ENCODE measurements at places on chromosomes 12 and 14. TPM values are rescaled to one million over a fixed set of nuclear protein-coding genes. Genes with fewer than 3 reads are reported as not detected.
A peak's percentile ranks its signal among the peaks of the same experiment; 100 is the strongest.

Gene GRIP1
- 20.1 TPM for total RNA-seq

Gene PMCH
- not detected for total RNA-seq

DNA sequence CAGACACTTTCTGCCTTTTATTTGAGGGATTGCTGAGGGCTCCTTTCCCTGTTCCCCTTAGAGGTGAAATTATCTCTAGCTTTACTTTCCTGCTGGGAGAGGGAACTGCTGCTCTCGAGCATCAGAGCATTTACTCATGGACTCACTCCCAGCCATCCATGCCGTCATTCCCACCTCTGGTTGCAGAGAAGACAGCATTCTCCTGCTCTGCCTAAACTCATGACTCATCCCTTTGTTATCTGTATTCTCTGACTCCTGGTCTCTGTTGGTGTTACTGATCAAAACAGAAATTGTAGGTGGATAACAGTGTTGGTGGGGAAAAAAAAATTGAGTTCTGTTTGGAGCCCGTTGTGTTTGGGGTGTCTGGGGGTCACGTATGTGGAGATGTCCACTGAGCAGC, 159.3 kb downstream of the TTC8 start:
- no peak for ATAC-seq

GRCh38 chr12:38983117-38983571, 77.8 kb upstream of the CPNE8 start:
- no peak for ATAC-seq

GRCh38 chr12:70555081-70555480, 82.1 kb downstream of the PTPRB start:
- ATAC-seq = no peak

- no peak for ATAC-seq
Measured at GRCh38 chr12:3259973-3260372, 182.8 kb downstream of the TSPAN9 start.

- ATAC-seq = peak; percentile 82
Measured at GRCh38 chr14:49879646-49880204, 13.2 kb upstream of the ARF6 start.

GRCh38 chr12:90909069-90909770, 45.8 kb downstream of the CCER1 start:
- ATAC-seq = no peak
